ENCODE measurements at places on chromosomes 4 and X. TPM values are rescaled to one million over a fixed set of nuclear protein-coding genes. Genes with fewer than 3 reads are reported as not detected.

Gene APELA
- 10.7 TPM for polyA plus RNA-seq

Gene XAGE1A
- not detected for polyA plus RNA-seq

Gene BANK1
- polyA plus RNA-seq: 4.2 TPM

Gene NCAPG
- polyA plus RNA-seq: 25.9 TPM

Gene C4orf51
- polyA plus RNA-seq: not detected

Gene ARL9
- 1.9 TPM for polyA plus RNA-seq

Gene CXCL8
- 0.35 TPM for polyA plus RNA-seq

Gene CXCL1
- polyA plus RNA-seq: 0.71 TPM

Gene ZCCHC18
- 4.2 TPM for polyA plus RNA-seq

Gene WNK3
- 4.7 TPM for polyA plus RNA-seq

Gene L1CAM
- 50.8 TPM for polyA plus RNA-seq

DNA sequence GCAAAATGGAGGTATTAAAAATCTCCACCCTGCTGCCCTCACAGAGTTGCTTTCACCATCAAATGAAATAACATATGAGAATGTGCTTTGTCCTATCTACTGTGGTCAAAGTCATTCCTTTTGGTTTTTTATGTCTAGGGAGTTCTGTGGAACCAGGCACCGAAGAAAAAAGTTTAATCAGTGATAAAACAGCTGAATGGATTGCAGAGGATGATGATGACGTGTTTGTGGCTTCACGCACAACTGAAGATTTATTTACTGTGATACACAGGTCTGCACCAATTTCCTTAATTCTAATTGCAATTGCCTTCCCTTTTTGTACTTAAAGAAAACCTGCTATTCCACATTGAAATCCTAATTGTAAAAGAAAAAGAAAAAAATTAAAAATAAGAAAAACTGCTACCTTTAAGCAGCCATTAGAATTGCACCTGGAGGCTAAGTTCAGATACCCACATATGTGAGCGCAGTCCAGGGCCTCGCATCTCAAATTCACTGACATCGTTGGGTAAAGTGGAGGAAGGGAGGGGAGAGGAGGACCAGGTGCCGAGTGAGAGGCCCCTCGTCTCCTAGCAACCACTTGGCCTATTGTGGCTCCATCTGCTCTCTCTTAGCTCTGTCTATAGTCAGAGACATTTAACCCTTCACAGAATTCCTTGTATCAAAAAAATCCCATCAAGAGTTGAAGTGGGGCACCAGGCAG lies 10.5 kb upstream of the RTL5 start:
- DNase-seq: no peak

- peak; percentile 61 for DNase-seq
Observed at GRCh38 chr4:48787056-48787455, 7.0 kb upstream of the FRYL start.

- DNase-seq: no peak
Observed at GRCh38 chr4:111689214-111689613, 456.0 kb upstream of the FAM241A start.

GRCh38 chr4:137390707-137391106 lies 141.6 kb downstream of the PCDH18 start:
- no peak for DNase-seq

- no peak for DNase-seq
Observed at GRCh38 chr4:53622739-53623151, 31.5 kb upstream of the LNX1 start.
